ENCODE measurements at places on chromosomes 11 and 22. TPM values are rescaled to one million over a fixed set of nuclear protein-coding genes. Genes with fewer than 3 reads are reported as not detected.
A peak's percentile ranks its signal among the peaks of the same experiment; 100 is the strongest.

- no peaks in the 10 kb centered on the region for H3K36me3 ChIP-seq
- H3K27me3 ChIP-seq = no peaks in the 10 kb centered on the region
- H3K27ac ChIP-seq = no peak overlapping the region
- H3K4me1 ChIP-seq = peaks cover 23% of the 10 kb centered on the region
These were observed 246.4 kb upstream of the PDGFD start for GRCh38 chr11:104410336-104410735.

PANX3 gene
- not detected for polyA plus RNA-seq

HPX gene
- 2.3 TPM for polyA plus RNA-seq

DNA sequence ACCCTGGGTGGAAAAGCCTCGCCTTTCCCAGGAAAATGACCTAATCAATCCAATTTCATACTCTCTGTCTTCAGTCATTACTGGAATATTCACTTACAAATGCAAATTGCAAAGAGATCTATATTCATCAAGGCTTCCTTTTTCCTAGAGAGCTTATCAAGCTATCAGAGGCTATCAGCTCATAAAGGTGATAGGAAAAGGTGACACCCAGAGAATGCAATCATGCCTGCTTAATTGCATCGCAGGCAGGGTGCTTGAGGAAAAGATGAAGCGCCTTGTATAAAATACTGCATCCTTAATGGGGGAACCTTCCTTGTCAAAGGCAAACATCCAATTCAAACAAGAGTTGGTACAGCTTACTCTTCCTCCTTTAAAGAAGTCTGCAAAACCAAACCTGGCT, 59.7 kb downstream of the SHANK2 start:
- H3K4me3 ChIP-seq = no peak overlapping the region
- H3K36me3 ChIP-seq = no peaks in the 10 kb centered on the region
- H3K27me3 ChIP-seq = no peaks in the 10 kb centered on the region

- H3K36me3 ChIP-seq = no peaks in the 10 kb centered on the region
- H3K4me1 ChIP-seq = peaks cover 31% of the 10 kb centered on the region
- no peaks in the 10 kb centered on the region for H3K27me3 ChIP-seq
- peak overlapping the region; percentile 3 for H3K27ac ChIP-seq
These were observed 53.5 kb downstream of the MCAM start for GRCh38 chr11:119263352-119263940.

DNA sequence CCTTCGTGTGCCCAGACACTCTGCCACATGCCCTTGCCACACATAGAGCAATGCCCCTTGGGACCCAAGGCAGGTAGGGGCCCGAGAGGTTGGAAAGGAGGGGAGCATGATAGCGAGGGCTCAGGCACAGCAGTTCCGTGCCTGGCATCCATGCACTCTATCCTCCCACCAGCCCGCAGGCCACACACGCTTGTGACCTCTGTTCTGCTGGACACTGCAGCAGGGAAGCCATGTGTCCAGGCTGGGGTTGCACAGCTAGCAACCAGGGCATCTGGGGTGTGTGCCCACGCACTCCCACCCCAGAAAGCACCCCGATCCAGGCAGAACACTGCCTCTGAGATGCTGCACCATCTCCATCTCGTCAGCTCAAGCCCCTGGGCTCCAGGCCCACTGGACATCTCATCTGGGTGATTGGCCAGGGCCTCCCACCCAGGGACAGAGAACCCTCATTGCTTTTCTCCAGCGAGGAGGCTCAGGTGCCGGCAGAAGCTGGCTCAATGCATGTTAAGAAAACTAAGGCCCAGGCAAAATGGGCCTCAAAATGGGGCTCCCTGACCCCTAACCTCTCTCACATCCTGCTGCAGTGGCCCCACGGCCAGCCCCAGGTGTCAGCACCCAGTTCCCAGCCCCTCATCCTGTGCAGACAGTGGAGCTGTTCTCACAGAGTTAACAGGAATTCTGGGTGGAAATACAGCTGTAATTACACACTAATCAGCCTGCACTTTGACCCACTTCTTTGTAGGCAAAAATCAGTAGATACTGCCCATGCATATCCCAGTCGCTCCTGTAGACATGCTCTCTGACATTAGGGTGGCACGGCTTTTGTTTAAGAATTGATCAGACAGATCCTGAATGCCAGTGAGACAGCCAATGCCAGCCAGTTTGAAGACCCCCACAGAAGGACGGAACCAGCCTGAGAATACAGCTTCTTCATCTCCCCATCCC, 173.9 kb upstream of the B3GAT1 start:
- no peak overlapping the region for H3K4me3 ChIP-seq
- H3K4me1 ChIP-seq = no peaks in the 10 kb centered on the region
- DNase-seq = no peak
- no peak overlapping the region for H3K27ac ChIP-seq
- no peaks in the 10 kb centered on the region for H3K36me3 ChIP-seq

NPTXR gene
- polyA plus RNA-seq = 4.2 TPM

RCOR2 gene
- polyA plus RNA-seq = 41.0 TPM

DNA sequence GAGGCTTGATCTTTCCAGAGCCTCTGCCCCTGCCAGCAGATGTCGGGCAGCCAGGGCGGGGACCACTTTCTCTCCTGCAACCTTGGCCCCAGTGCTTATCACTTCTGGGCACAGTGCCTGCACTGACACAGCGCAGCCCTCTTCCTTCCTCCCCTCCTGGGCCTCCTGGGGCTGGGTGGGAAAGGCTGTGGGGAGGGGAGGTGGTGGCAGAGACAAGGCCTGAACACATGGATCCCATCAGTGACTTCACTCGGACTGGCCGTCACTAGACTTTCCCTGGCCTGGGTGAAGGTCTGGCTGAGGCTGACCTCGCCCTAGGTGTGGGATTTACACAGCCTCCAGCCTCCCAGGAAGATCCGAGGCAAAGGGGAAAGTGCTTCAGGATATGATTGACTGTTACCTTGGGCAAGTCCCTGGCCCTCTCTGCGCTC, 68.1 kb downstream of the LRRC32 start:
- no peaks in the 10 kb centered on the region for H3K36me3 ChIP-seq
- no peak overlapping the region for H3K4me3 ChIP-seq
- peaks cover 32% of the 10 kb centered on the region for H3K4me1 ChIP-seq
- no peaks in the 10 kb centered on the region for H3K27me3 ChIP-seq

DLG2 gene
- 3.5 TPM for polyA plus RNA-seq

- no peak overlapping the region for H3K4me3 ChIP-seq
- no peak overlapping the region for H3K27ac ChIP-seq
- H3K36me3 ChIP-seq = no peaks in the 10 kb centered on the region
- no peaks in the 10 kb centered on the region for H3K27me3 ChIP-seq
- DNase-seq = no peak
These were observed 224.1 kb downstream of the CADM1 start for GRCh38 chr11:115279813-115280761.

- peak; percentile 28 for DNase-seq
- H3K27me3 ChIP-seq = no peaks in the 10 kb centered on the region
- peaks cover 13% of the 10 kb centered on the region for H3K36me3 ChIP-seq
- H3K4me3 ChIP-seq = no peak overlapping the region
These were observed 11.7 kb upstream of the ARFGAP3 start for GRCh38 chr22:42868751-42869251.

PGA3 gene
- not detected for polyA plus RNA-seq

DNA sequence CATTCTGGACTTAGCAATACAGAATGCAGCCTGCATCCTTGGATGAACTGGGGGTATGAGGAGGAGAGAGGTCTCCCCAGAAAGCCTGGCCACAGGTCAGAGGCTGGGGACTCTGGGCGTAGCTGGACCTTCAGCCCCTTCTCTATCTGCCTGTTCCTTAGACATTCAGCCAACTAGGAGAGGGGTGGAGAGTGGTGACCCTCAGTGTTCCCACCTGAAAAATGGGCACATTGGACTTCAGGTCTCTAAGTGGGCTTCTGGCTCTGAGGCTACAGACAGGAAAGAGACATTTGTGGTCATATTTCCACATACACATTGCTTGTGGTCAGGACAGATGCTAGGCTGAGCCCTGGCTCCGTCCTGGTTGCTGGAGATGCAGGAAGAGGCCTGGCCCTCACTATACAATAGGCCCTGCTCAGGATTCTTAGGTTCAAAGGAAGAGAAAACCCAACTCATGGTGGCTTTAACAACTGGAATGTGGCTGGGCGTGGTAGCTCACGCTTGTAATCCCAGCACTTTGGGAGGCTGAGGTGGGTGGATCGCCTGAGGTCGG, 30.1 kb upstream of the CBX7 start:
- no peaks in the 10 kb centered on the region for H3K36me3 ChIP-seq
- H3K4me1 ChIP-seq = no peaks in the 10 kb centered on the region
- no peak overlapping the region for H3K27ac ChIP-seq
- H3K4me3 ChIP-seq = no peak overlapping the region

- no peaks in the 10 kb centered on the region for H3K27me3 ChIP-seq
- no peak overlapping the region for H3K27ac ChIP-seq
- no peaks in the 10 kb centered on the region for H3K4me1 ChIP-seq
- DNase-seq = no peak
These were observed 53.4 kb upstream of the CRYBB3 start for GRCh38 chr22:25146307-25146706.

KRTAP5-10 gene
- polyA plus RNA-seq = 0.34 TPM

- H3K27ac ChIP-seq = peak overlapping the region; percentile 77
- H3K36me3 ChIP-seq = no peaks in the 10 kb centered on the region
- H3K27me3 ChIP-seq = no peaks in the 10 kb centered on the region
- no peak overlapping the region for H3K4me3 ChIP-seq
- peak; percentile 52 for DNase-seq
These were observed 3.5 kb downstream of the ARRB1 start for GRCh38 chr11:75347781-75348566.

SPDYC gene
- polyA plus RNA-seq = not detected

GRCh38 chr11:125356797-125357196, 139.3 kb downstream of the FEZ1 start:
- no peak overlapping the region for H3K27ac ChIP-seq
- no peak overlapping the region for H3K4me3 ChIP-seq
- peak; percentile 80 for DNase-seq

SAA1 gene
- 0.31 TPM for polyA plus RNA-seq

GRCh38 chr11:117290809-117291396, at the start of gene BACE1-AS:
Gene BACE1-AS (plus strand): TSS chr11:117291346.
- H3K4me1 ChIP-seq = no peaks in the 10 kb centered on the region
- peak within 1 kb of the TSS; percentile 31 for H3K27ac ChIP-seq
- DNase-seq = no peak

DNA sequence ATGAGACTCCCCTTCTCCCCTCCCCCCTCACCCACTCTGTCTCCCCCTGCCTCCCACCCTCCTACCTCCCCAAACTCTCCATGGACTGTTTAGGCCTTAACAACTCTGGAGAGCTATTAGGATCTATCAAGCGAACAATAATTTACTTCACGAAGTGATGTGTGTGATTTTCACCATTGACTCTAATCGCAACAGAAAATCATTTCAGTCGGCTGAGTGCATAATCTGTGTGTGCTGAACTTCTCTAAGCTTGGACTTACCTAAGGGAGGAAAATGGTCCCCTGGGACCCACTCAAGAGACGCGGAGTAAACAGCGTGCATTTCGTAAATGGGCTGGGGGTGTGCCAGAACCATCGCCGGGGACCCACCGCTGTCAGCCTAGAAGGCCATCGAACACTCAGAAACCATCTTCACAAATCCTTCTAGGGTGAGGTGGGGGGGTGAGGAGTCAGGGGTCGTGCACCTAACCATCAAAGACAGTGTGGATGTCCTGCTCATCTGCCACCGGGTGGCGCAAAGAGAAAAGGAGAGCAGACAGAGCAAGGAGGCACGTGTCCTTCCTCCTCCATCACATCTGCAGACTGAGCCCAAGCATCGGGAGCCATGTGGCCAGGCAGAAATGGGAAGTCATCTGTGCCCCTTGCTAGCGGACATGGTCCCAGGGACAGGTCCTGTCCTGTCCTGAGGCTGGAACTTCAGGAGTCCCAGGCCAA, 62.1 kb upstream of the NUP50 start:
- H3K4me3 ChIP-seq = no peak overlapping the region
- H3K27ac ChIP-seq = no peak overlapping the region

KREMEN1 gene
- polyA plus RNA-seq = 18.0 TPM

DNA sequence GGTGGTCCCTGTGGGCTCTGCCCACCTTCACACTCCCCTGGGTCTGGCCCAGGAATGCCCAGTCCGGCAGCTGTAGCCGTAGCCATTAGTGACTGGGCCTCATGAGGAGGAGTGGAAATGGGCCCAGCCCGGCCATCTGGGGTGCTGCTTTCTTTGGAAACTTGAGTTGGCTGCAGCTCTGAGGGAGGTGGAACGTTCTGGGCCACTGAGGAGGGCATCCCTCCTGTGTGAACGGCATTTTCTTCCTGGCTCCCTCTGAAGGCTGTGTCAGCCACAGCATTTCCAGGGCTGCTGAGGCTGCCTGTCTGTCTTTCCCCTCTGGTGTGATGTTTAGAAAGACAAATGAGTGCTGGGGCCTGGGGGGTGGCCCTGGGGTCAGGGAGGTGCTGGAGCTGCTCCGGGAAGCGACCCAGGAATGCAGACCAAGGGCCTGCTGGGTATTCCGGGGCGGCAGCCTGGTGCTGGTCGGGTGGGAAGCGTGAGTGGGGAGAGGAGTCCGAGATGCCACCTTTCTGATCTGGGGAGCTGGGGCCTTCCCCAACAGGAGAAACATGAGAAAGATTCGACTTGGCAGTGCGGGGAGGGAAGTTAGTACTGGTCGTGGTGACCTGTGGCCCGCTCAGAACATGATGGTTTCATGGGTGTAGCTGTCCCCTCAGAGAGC, 27.1 kb downstream of the PTDSS2 start:
- H3K36me3 ChIP-seq = no peaks in the 10 kb centered on the region
- H3K27ac ChIP-seq = no peak overlapping the region
- no peaks in the 10 kb centered on the region for H3K27me3 ChIP-seq
- H3K4me1 ChIP-seq = no peaks in the 10 kb centered on the region
- H3K4me3 ChIP-seq = no peak overlapping the region

- H3K27me3 ChIP-seq = peaks cover 16% of the 10 kb centered on the region
- peak; percentile 72 for DNase-seq
- H3K4me1 ChIP-seq = peaks cover 6% of the 10 kb centered on the region
- H3K4me3 ChIP-seq = no peak overlapping the region
- H3K36me3 ChIP-seq = peaks cover 30% of the 10 kb centered on the region
These were observed 6.0 kb upstream of the MAPK11 start for GRCh38 chr22:50276143-50276542.

DNA sequence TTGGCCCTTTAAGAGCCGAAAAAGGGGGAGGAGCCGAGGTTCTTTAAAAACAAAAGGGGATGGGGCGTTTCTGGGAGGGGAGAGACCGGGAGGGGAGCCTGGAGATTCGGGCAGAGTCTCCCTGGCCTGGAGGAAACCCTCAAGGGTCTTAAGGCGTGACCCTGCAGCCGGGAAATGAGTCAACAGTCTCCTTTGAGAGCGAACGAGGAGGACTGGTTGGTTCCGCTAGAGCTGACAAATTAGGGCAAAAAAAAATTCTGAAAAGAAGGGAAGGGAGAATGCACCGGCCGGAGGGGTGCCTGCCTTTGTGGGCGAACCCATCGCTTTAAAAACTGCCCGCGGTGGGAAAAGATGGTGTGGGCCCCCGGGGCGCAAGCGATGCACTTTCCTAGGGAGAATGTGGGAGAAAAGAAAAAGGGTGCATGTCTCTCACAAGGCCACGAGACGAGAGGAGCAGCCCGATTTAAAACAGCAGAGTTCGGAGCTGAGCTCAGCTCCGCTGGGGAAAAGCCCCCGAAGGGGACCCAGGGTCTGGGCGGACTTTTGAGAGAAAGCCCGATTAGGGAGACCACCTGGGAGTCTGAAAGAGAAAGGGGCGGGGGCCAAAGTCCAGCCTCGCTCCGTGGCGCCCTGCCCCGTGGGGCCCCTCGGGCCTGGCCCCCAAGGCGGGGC, 874 bp downstream of the ZFTA start:
- DNase-seq = peak; percentile 76
- no peaks in the 10 kb centered on the region for H3K27me3 ChIP-seq

GRCh38 chr11:31264834-31265233, 104.7 kb downstream of the DCDC1 start:
- H3K27me3 ChIP-seq = no peaks in the 10 kb centered on the region
- H3K4me3 ChIP-seq = no peak overlapping the region
- no peaks in the 10 kb centered on the region for H3K4me1 ChIP-seq

LSP1 gene
- 2.1 TPM for polyA plus RNA-seq

- no peaks in the 10 kb centered on the region for H3K27me3 ChIP-seq
- peaks cover 56% of the 10 kb centered on the region for H3K4me1 ChIP-seq
- H3K4me3 ChIP-seq = no peak overlapping the region
- DNase-seq = no peak
- peak overlapping the region; percentile 97 for H3K27ac ChIP-seq
These were observed 5.6 kb downstream of the ARHGEF17 start for GRCh38 chr11:73313652-73314051.

Data from cardiac muscle cell (in vitro differentiated cells and primary cell).